ENCODE measurements at places on chromosomes 3 and 15. TPM values are rescaled to one million over a fixed set of nuclear protein-coding genes. Genes with fewer than 3 reads are reported as not detected.

GRCh38 chr3:183539811-183540210 is 15.7 kb downstream of the KLHL6 start:
- no peak for DNase-seq

- DNase-seq = peak; percentile 52
Observed at GRCh38 chr3:71389911-71390573, 193.5 kb downstream of the FOXP1 start.

DNA sequence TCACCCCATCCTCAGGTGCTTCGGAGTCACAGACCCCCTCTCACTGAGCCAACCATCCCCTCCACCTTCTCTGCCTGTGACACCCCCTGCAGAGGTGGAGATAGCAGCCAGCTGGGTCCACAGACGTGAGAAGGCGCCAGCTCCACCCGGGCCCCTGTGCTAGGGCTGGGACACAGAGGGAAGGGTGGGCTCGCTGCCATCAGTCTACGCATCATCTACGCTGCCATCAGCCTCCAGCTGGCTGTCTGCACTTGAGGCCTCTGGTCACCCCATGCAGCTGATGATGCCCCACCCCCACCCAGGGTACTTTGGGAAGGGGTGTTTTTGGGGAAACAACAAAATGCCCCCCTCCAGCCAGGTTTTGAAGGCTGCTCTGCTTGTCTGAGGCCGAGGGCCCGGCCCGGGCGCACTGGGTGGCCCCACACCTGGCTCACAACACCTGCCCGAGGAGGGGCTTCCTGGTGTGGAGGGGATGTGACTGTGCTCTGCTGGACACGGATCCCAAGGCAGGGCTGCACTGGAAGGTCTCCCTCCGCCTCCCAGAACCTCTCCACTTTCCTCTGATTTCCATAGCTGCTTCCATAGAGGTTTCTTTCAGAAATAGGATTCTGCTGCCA is 163.4 kb upstream of the IQSEC1 start:
- DNase-seq = peak; percentile 23

The ARRDC4 gene
- 15.8 TPM for total RNA-seq

The MESP1 gene
- total RNA-seq = 8.4 TPM

The SAXO2 gene
- 2.6 TPM for total RNA-seq

Data from left ventricle myocardium superior (tissue), 1 donor.